Foreskin melanocyte (primary cell): ENCODE measurements at places on chromosomes 6 and 20.

GRCh38 chr6:68693271-68693670 lies 58.2 kb downstream of the ADGRB3 start:
- DNase-seq = no peak

GRCh38 chr6:40722553-40723258 lies 135.5 kb upstream of the LRFN2 start:
- no peak for DNase-seq

- DNase-seq = no peak
These were observed 39.0 kb downstream of the MTRES1 start for GRCh38 chr6:107066697-107067659.

GRCh38 chr6:133275213-133275612 lies 34.1 kb downstream of the EYA4 start:
- no peak for DNase-seq

- no peak for DNase-seq
These were observed 913.0 kb downstream of the C6orf118 start for GRCh38 chr6:164396071-164397047.

DNA sequence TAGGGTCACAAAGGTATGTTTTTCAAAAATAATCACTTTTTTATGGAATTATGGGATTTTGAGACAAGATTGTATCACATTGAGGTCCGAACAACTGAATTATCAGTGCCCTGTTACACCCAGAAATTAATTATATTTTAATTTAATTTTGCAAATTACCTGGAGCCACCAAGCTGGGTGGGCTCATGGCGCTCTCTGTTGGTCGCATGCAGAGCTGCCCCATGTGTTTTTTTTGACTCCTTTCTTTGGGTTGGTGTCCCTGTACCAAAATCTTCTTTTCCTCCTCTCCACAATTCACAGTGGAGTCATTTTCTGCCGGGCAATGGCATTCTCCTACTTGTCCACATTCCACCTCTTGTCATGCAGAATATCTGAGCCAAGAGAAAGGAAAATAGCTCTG lies 38.9 kb upstream of the FRMD1 start:
- no peak for DNase-seq

GRCh38 chr20:62466072-62466760 lies 9.6 kb downstream of the GATA5 start:
- no peak for DNase-seq
